Stimulated activated CD8-positive, alpha-beta memory T cell treated with anti-CD3 and anti-CD28 coated beads, Interleukin-4, amount 100 ng/mL, for 24 hours (primary cell): ENCODE measurements at places on chromosomes 4 and X.

DNA sequence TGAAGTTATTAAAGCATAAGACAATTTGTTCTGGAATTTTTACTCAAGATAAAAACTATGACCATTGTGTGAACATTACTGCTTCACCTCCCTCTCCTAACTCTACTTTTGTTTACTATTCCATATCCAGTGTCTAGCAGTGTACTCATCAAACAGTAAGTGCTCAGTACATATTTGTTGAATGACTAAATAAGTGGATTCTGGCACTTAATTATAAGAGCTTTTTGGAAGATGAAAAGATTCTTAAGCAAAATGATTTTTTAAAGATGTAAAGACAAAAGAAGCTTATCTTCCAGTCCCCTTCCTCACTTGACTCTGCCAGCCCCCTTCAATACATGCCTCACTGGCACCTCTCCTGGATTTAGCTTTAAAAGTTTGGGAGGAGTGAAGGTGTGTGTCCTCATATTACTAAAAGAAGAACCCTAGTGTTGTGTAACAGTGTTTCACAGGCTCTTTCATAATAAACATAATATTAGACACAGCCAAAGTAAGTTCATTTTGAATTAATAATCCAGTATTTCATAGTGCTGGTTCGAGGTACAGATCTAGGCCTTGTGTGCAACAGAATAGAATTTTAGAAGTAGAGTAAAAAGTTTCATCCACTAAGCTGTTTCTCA, 53.0 kb downstream of the GAB1 start:
- DNase-seq, result no peak

GRCh38 chrX:134388161-134389109, 71.5 kb upstream of the HPRT1 start:
- no peak for DNase-seq

DNA sequence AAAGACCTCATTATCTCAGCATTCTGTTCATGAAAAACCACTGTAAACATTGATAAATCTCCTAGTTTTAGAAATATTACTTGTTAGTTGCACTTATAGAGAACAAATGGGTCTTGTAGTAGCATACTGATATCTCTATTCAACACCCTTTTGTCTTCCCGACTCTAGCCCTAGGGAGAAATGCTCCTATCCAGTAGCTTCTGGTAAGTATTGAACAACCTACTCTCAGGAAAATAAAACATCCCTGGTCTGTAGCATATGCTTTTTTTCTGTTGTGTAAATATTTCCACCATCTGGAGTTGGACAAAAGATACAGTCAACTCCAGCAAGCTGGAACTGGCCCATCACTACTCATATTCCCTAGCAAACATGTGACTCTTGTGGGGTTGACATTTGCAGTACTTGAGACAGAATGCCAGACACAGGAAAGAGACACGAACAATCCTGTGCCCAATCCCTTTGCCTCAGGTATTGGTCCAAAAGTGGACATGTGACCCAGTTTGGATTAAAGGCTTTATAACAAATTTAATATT, 188.2 kb downstream of the GC start:
- no peak for DNase-seq

DNA sequence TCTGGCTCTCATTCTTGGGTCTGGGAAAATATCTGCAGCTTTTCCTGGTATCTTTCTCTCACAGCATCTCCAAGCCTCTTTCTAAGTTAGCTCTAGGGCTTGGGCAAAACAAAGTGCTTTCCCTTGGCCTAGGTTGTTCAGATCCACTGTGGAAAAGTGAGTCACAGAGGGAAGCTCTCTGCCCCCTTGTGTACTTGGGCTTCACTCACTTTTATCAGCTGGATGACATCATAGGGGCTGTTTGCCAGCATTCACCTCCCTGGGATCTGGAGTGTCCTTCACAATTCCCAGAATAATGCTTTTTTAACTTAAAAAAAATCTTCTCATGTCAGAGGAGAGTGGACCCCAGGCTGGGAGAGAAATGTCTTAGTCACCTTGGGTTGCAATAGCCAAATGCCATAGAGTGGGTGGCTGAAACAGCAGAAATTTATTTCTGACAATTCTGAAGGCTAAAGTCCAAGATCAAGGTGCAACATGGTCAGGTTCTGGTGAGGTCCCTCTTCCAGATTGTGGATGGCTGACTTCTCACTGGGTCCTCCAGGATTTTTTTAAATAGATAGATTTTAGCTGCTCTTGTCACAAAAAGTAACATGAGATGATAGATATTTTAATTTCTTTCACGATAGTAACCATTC, 247.8 kb downstream of the SH2D1A start:
- DNase-seq, result no peak

- no peak for DNase-seq
Observed at GRCh38 chrX:67619253-67619652, 75.4 kb downstream of the AR start.

DNA sequence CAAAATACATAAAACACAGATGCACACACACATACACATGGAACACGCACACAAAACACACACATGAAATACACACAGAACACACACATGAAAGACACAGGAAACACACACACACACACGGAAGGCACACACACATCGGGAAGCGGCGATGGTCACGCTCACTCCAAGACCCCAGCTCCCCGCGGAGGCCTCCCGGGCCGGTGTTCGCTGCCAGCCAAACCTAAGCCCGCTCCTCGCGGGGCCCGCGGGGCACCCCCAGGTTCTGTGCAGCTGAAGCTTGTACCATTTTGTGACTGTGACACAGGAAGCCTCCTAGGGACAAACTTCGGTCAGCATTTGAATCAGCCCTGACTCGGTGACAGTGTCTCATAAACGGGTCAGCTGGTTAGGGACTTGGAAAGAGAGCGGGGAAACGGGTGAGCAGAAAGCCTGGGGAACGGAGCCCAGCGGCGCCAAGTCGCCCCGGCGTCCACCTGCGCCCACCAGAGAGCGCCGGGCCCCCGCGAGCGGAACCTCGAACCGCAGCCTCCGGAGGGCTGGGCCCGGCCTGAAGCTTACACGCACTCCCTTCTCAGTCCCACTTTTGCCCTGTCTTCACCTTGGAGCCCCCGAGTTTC, 32.1 kb downstream of the F11 start:
- no peak for DNase-seq

DNA sequence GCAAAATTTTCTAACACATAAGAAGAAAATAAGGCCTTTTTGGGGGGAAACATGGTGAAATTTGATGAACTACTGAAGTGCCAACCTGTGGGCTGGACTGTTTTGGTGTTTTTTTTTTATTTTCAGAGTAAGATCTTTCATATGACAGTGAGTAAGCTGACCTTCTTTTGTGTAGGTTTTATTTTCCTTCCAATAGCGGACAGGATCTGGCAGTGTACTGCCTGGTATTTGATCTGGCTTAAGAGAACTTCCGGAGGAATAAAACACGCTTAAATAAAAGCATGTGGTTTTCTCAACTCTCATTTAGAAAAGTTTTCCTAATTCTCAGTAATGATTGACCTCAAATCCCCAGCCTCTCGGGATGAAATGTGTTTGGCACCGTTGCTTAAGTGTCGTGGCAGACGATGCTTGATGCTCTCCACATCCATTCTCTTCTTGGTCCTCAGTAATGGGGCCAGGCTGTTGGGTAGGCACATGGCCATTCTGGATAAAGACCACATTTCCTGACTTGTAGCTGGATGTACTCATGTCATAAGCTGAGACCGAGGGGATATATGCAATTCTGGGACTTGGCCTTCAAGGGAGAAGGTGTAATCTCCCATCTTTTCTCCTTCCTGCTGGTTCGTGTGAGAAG, 65.6 kb upstream of the PDLIM3 start:
- DNase-seq, result no peak

- no peak for DNase-seq
Observed at GRCh38 chr4:170666909-170667308, 577.2 kb upstream of the AADAT start.

GRCh38 chrX:44240036-44240435, 103.4 kb downstream of the EFHC2 start:
- DNase-seq, result no peak

- DNase-seq, result no peak
Observed at GRCh38 chr4:8847331-8847730, 24.3 kb downstream of the HMX1 start.

- no peak for DNase-seq
Observed at GRCh38 chr4:138428611-138429010, 186.5 kb upstream of the SLC7A11 start.

DNA sequence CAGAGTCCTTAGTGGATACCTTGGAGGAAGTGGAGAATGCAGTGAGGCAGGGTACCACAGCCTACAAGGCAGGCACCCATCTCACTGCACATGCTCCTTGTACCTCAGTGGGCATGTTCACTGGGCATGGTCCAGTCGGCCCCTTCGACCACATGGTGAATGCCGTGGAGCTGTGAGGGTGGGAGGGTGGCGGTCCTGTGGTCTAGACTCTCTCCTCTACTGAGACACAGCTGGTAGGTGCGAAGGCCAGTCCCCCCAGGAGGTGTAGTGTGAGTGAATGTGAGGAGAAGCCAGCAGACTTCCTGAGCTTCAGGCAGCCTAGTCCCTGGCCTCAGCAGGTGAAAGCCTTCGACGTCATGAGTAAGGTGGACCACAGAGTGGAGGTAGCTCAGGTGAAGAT, 12.2 kb downstream of the XAGE2 start:
- no peak for DNase-seq

GRCh38 chr4:142345924-142346323, 500.2 kb downstream of the INPP4B start:
- DNase-seq, result no peak

GRCh38 chr4:85407546-85407945, 67.4 kb upstream of the ARHGAP24 start:
- no peak for DNase-seq

GRCh38 chrX:46739736-46740135, 19.2 kb downstream of the SLC9A7 start:
- DNase-seq, result no peak

DNA sequence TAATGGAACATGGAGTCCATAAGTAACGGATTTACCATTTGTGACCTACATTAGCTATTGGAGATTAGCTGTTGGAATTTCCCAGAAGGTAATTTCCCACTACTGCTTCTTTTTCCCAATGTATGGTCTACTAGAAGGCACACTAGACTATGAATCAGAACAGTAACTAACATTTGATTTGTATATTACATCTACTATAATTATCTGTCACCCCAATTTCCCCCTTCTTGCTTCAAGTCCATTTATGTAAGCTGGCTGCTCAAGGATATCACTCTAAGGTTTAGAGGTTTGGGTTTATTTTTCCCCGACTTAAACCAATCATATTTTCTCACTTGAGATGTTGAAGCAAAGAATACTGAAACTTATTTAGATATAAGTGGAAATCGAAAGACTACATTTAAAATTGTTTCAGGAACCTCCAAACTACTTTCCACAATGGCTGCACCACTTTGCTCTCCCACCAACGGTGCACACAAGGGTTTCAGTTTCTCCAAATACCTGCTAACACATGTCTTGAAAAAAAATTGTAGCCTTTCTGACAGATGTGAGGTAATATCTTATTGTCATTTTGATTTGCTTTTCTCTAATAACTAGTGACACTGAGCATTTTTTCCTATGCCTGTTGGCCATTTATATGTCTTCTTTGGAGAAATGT, 33.3 kb upstream of the H2AZ1 start:
- no peak for DNase-seq

- no peak for DNase-seq
Observed at GRCh38 chrX:12932244-12932643, 25.8 kb downstream of the TLR8 start.

DNA sequence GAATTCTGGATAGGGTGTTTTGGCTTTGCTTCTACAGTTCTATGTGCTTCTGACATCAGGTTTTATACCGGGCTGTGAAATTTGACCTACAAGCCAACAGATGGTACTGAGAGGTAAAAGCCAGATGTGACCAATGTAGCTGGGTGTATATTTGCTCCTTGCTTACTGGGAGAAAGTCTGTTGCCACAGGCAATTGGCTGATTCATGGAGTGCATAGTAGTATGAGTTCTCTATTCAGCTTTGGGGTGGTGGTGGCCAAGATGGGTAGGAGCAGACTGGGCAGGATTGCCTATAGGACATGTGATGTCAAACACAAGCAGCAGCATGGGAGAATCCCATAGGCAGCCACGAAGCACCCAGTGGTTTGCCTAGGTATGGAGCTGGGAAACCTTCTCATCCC, 1827.0 kb downstream of the C4orf33 start:
- no peak for DNase-seq

DNA sequence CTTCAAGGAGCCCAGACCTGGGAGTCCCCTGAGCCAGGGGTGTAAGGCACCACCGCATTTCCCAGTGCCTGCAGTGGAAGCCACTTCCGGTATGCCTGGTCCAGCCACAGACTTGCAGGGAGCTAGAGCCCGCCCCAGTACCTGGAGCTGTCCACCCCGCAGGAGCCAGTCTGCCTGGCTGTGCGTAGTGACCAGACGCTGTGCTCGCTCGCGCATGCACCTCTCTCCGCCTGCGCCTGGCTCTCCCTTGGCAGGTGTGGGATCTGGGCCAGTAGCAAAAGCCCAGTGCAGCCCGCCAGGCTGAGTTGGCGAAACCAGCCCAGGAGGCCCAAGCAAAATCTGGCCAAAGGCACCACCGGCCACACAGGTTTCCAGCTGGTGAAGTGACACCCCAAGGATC, 973.7 kb upstream of the AGA start:
- DNase-seq, result no peak

GRCh38 chr4:151792995-151793394, 32.2 kb upstream of the GATB start:
- DNase-seq, result no peak

GRCh38 chr4:75285837-75286236, 228.4 kb downstream of the RCHY1 start:
- no peak for DNase-seq

- DNase-seq, result no peak
Observed at GRCh38 chr4:172850838-172851237, 317.8 kb upstream of the GALNT7 start.

GRCh38 chr4:123256901-123257300, 139.7 kb upstream of the SPRY1 start:
- no peak for DNase-seq

DNA sequence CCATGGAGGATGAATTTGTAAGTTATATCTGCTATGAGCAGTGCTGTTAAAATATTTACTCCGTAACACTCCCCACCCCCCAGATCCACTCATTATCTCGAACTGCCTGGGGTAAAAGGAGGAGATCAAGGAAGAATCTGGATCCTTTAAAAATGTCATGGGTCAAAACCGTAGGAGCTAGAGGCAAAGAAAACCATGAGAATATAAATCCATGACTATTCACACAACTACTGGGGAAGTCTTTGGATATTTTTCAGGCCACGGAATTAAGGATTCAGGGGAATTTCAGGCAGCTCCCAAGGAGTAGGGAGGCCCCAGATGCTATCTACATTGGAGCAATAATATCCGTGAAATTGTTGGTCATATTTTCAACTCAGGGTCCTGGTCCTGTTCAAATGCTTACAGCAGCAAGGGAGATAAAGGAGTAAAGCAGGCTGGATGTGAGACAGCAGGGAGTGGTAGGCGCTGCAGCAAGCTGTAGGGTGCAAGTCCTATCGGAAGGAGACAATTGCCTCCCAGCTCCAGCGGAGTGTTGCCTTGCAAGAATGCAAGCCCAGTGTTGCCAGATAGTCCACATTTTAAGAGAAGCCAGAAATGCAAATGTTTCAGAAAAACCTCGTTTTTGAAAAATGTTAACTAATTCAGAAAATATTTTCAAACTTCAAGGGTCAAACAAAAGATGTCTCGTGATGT, 116.2 kb upstream of the KIT start:
- DNase-seq, result no peak
